Epithelial cell of prostate (primary cell): ENCODE measurements at places on chromosomes 6 and 20.

DNA sequence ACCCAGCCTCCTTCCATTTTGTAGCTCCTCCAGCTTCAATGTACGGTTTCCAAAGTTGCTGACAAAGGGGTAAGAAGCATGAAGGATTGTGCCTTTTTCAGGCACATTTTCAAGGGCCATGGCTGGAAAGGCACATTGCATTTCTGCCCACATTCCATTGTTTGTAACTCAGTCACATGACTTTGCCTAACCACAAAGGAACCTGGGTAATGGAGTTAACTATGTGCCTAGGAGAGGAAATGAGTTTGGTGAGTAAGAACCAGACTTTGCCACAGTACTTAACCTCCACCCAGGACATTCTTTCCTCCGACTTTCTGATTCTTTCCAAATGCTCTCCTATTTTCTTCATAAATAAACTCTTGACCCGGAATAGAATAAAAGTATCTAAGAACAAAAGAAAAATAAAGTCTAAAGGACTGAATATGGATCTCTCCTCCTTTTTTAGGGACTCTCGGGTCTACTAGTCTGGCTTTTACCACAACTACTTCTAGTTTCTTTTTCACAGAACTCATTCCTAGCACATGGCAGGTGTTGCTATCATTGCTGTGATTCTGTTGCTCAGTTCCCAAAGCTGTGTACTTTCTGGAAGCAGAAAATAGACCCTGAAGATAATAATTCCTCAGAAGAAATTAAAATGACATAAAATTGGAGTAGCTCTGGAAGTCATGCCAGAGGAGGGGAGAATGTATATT lies 81.5 kb upstream of the ISM1 start:
- DNase-seq: no peak

- DNase-seq: no peak
Measured at GRCh38 chr6:138328210-138328609, 49.5 kb upstream of the SMIM28 start.

DNA sequence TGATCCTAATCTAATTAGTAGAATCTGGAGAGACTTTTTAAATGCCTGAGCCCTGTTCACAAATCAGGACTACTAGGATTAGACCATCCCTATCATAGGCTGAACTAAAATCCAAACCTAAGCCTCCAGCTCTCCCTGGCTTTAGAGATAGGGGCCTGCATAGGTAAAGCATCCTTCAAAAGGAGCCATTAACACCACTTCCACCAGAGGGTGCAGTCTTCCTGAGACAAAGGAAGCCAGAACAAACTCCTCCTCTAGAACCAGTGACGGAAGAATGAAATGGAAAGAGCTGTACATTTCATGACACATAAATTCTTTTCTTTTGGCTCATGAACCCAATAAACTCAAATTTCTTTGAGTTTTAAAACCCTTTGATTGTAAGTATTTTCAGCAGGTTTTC lies 291.2 kb upstream of the ADGRB3 start:
- DNase-seq: no peak

- no peak for DNase-seq
Measured at GRCh38 chr20:24795436-24795835, 153.6 kb upstream of the CST7 start.
